ENCODE measurements at places on chromosomes 12 and 14.

GRCh38 chr12:119069147-119069642, 87.9 kb downstream of the SRRM4 start:
- no peak for DNase-seq

DNA sequence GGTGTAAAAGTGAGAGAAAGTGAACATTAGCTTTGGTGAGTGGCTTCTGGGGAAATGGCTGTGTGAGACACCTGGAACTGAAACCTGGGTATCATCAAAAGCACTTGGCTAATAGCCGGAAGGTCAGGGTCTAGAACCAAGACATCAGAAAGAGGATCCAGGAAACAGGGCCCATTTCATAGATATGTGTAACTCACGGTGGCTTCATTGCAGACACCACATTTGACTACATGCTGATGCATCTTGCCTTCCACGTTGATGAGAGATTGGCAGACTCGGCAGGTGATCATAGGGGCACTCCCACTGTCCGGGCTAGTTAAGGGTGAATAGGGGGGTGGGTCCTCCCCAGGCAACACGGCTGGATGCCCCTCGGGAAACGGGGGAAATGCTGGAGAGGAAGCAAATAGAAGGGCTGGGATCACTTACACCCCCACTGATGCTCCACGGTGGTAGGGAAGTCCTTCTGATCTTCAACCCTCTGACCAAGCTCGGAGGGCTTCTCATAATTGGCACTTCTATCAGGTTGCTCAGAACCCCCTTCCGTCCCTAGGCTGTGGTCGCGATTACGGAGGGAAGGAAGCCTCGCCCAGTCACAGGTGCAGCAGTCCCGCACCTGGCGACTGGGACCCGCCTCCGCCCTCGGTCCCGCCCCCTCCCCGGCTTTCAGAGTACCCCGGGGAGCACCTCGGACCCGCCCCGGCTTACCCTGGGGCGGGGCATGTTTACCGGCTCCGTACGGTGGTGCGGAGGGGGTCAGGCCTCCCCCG, 593 bp downstream of the PIP4P1 start:
- no peak for DNase-seq

GRCh38 chr14:20601522-20601921, 10.3 kb upstream of the RNASE12 start:
- DNase-seq = no peak

- DNase-seq = no peak
Observed at GRCh38 chr12:3055704-3056467, 21.3 kb upstream of the TSPAN9 start.

DNA sequence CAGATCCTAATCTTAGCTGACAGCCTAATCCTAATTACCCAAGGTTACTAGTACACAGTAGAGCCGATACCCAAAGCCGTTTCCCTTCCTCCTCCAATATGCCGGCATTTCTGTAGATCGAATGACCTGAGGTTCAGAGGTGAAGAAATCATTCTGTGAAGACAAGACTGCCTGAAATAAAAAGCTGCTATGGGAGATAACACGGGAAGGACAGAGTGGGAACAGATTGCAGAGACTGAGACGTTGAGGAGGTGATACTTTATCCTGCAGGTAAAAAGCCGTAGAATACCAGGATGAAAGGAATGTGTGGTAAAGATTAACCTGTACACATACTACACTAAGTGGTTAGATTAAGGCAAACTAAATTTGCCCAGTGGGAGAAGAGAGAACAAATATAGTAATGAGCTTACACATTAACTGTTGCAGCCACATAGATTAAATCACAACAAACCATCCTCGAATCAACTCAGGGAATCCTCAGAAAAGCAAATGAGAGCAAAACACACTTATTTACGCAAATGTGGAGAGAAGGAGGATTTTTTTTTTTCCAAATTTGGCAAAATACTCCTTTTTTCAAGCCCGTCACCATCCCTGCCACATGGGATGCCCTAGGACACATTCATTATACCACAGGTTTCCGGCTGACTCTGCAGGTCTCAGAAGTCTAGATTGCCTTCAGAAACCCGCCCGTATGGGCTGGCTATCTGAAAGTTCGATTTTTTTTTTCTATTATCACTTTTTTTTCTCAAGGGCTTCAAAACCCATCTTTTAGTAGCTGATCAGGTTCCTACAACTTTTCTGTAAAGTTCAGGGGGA, 188.0 kb downstream of the TTC8 start:
- no peak for DNase-seq

Data from neuronal stem cell (in vitro differentiated cells).